ENCODE measurements at places on chromosomes 3 and 15.

DNA sequence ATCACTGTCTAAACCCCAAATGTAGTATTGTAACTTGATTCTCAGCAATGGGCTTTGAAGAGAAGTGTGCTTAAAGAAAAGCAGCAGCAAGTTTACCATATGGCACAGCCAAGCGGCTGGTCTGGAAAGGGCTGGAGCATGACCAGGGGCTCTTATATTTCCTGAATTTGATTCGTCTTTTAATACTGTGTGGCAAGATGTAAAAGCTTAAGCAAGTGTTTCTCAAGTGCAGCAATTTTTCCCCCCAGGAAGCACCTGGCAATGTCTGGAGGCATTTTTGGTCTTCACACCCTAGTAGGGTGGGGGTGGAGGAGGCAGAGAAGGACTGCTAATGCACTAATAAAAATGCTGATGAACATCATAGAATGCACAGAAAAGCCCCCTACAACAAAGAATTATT is 397.9 kb downstream of the NTRK3 start:
- no peak for DNase-seq

DNA sequence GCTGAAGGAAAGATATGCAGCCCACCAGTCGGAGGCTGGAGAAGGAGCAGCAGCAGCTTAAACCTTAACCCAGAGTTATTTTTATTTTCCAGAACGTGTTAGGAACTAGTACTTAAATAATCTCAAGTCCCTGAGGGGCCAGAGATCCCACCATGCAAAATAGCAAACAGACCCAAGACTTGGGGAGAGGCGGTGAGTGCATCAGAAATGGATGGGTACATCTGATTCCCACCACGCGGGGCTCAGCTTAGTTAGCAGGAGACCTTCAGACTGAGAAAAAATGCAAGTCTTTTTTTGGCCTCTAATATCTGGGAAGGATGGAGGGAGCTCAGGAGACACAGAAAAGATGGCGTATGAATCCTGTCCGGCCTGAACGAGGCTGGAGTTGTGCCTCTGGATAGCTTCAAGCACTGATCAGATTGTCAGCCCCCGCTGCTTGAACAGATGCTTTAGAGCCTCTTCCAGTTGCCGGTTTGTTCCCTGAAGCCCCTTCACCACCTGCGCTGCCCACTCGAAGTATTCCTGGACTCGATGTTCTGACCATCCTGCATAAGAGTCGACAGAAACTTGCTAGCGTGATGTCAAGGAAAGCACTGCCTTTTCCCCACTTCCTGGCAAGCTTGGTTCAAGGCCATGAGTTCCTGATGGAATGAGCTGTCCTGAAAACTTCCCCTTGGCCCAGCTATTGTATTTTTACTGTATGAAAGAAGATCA is 1.3 kb downstream of the HDDC3 start:
- no peak for DNase-seq

DNA sequence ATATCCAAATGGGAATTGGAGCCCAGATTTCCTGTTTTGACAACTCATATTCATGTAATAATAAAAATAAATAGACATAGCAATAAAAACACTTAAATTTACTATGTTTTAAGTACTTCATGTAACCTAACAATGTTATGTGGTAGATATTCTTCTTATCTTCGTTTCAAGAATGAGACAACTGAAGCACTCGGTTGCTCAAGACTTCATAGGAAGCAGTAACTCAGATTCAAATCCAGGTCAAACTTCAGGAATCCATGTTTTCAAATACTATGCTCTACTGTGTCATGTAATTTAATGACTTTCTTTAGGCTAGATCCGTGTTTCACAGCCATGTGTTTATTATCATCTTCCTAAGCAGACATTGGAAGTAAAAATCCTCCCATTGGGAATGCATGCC is 492.2 kb downstream of the CNTN3 start:
- no peak for DNase-seq

DNA sequence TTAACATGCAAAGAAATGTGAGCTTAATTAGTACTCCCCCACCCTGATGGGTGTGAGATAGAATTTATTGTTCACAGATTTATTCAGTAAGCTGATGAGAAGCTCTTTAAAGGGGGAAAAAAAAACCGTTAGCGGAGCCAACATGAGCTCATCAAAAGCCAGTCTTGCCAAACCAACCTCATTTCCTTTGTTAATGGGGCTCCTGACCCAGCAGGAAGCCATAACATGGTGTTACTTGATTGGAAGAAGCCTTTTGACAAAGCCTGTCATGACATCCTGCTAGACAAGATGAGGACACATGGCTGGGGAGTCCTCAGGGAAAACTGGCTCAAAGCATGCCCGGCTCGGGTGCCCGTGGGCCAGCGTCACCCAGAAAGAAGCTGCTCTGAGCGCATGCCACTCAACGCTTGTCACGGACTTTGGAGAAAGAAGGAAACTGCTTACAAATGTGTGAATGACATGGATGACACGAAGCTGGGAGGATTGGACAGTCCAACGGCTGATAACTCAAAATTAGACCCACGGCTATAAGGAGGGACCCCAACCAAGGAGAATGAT is 64.6 kb downstream of the SLCO2A1 start:
- no peak for DNase-seq

- no peak for DNase-seq
Observed at GRCh38 chr3:118348169-118348557, 686.5 kb downstream of the IGSF11 start.

All from SW 1271 (cell line).